ENCODE measurements at places on chromosomes 11 and 22. TPM values are rescaled to one million over a fixed set of nuclear protein-coding genes. Genes with fewer than 3 reads are reported as not detected.

The DUSP8 gene
- total RNA-seq: 6.7 TPM

The SULT4A1 gene
- 29.7 TPM for total RNA-seq

The FREY1 gene
- total RNA-seq: 2.5 TPM

The RFPL1 gene
- total RNA-seq: not detected

The DEFB131B gene
- not detected for total RNA-seq

The ATM gene
- total RNA-seq: 172 TPM

The CNGA4 gene
- 0.36 TPM for total RNA-seq

The C11orf87 gene
- total RNA-seq: 34.8 TPM

Measured in cerebellum (tissue), 4 donors.